ENCODE measurements at places on chromosomes 11 and 22.

- DNase-seq, result no peak
Measured at GRCh38 chr11:12628314-12628713, 45.9 kb upstream of the TEAD1 start.

DNA sequence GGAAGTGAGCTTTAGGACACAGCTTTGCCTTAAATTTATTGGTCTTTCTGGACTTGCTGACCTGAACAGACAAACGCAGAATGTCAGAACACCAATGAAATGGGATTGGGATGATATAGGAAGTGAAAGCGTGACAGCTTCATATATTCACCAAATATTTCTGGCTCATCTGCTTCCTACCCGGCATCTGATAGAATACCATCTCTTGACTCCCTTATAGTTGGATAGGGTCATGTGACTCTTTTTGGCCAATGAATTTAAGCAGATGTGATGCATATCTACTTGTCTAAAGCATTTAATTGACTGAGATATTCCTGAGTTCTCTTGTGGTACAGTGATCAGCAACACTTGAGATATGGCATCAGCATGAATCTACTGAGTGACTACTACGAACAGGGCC lies 2.5 kb upstream of the CAPRIN1 start:
- DNase-seq, result no peak

DNA sequence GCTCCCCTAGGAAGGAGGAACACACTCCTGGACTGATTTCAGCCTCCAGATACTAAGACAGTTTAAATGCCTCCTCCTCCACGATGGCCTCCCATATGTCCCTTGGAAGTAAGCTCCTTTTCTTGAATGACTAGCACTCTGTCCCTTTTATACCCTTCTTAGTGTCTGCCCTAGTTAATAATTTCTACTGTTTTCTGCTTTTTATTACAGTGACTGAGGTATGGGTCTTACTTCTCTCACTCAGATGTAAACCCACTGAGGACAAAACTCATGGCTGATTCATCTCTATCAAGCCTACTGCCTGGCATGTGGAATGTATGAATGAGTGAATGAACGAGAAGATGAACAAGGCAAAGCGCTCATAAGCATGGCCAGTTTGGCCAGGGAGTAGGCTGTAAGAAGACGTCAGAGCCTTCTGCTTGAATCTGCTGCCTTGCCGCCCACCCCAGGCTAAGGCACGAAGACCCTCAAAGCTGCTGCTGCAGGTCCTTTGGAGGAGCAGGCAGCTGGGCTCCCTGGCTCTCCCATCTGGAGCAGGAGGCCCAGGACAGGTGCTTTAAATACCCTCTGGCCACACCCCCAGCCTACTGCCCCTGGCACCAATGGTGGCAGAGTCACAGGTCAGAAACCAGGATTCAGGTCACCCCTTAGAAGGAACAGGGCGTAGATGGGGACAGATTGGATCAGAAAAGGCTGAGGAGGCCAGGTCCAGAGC lies 8.2 kb upstream of the PGA3 start:
- DNase-seq, result no peak

GRCh38 chr11:129368889-129369672 lies 6.6 kb upstream of the BARX2 start:
- no peak for DNase-seq

- no peak for DNase-seq
Measured at GRCh38 chr11:57163160-57163868, 18.4 kb upstream of the LRRC55 start.

GRCh38 chr22:28589102-28589750 lies 90.4 kb downstream of the TTC28 start:
- DNase-seq, result no peak

DNA sequence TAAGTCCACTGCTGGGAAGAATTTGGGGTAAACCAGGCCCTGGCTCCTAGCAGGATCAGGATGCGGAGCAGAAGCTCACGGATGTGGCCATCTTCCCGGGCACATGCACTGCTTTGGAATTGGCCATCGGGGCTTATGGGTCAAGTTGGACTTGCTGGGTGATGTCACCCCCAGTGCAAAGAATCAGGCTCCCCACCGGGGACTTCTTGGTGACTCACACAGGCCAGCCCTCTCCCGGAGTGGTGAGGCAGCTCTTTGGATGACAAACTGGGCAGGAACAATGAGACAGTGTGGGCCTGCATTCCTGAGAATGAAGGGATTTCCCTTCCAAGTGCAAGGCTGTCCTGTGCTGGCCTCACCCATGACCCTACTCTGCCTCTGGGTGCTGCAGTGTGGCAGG lies 128.8 kb upstream of the ANO1 start:
- no peak for DNase-seq

DNA sequence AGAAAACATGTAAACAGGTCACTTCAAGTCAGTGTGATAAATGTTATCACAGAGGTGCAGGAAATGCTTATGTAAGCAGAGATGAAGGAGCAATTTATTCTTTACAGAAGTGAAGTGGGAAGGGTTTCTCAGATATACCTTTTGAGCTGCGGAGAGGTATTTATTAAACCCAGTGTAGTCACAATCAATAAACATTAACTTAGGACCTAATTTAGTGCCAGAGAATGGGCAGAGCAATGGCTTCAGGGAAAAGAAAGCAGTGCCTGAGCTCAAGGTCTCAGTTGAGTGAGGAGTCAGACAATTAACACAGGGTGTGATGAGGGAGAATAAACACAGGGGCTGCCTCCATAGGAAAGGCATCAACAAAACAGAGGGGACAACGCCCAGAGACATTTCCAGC lies 1.9 kb downstream of the MS4A5 start:
- DNase-seq, result no peak

DNA sequence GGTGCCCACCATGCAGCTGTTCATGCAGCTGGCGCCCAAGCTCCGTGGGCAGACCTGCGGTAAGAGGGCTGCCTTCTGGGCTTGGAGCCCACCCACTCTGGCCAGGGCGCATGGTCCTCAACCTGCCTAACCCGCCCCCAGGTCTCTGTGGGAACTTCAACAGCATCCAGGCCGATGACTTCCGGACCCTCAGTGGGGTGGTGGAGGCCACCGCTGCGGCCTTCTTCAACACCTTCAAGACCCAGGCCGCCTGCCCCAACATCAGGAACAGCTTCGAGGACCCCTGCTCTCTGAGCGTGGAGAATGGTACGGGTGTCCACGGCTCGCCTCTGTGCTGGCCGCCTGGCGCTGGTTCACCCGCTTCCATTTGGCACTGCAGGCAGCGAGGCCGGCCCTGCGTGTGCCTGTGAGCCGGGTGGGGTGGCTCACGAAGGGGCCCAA lies 11.0 kb downstream of the MUC5AC start:
- DNase-seq, result no peak

All from HAP-1 (cell line).